ENCODE measurements at places on chromosomes 1 and 21.

DNA sequence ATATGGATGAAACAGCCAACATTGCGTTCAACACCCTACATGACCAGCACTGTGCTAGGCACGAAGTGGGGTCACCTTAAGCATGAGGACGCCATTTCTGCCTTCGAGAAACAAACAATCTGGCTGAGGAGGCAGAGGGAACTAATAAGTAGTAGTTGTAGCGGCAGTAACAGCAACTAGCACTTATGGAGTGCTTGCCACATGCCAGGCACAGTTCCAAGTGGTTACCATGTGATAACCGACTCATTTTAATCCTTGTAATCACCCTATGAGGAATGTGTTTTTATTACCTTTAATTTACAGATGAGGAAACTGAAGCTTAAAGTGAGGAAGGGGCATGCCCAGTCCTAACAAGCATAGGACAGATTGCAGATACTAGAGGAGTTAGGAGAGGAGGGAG lies 33.7 kb downstream of the KCND3 start:
- DNase-seq = no peak

DNA sequence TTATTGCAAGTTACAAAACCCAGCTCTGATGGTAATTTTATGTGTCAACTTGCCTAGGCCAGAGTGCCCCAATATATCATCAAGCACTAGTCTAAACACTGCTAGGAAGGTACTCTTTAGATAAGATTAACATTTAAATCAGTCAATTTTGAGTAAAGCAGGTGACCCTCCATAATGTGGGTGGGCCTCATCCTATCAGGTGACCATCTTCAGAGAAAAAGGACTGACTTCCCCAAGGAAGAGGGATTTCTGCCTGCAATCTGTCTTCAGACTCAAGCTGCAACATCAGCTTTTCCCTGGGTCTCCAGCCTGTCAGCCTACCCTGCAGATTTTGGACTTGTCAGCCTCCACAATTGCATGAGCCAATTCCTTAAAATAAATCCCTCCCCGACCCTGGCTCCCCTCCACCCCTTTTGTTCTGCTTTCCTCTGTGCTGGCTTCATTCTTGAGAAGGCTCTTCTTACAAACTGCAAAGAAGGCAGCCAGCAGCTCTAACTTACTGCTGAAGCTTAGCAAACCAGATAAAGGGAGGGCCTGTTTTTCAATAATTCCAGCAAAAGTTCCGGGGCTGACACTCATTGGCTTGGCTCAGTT lies 56.4 kb upstream of the RUNX3 start:
- DNase-seq = no peak

DNA sequence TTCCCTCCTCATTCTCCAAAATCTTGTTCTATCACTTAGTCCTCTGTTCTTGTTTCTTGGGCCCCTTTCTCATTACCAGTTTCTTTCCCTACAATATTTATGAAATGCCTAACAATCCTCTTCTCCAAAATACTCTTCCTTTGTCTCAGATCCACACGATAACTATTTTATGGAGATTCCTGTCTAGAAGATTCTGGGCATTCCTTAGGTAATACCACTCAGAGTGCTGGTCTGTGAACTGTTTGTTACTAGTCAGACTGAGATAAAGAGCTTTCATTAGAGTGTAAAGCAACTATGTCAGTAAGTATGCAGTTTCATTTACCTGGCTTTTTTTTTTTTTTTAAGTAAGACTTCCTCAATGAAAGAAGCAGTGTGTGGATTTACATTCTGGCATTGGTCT lies 18.1 kb upstream of the RCOR3 start:
- DNase-seq = no peak

DNA sequence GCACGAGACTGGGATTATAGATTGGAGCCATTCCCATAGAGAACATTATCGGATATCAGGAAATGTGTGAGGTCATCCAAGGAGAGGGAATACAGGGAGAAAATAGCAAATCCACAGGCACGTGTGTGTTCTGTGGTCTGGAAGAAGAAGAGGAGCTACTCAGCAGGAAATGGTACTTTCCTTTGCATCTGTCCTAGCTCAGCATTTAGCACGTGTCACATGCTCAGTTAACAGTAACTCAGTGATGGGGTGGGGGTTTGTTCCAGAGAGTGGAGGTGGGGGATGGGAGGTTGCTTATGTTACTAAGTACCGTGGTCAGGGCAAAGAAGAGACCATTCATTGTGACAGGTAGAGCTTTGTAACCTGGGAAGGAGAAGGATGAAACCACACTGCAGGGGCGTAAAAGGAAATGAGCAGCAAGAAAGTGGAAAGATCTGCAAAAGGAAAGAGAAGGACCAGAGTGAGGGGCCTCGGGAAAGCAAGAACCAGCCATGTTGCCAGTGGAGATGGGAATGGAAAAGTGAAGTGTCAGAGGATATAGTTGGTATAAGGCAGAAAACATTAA lies 100.4 kb downstream of the ATP5PO start:
- DNase-seq = no peak

DNA sequence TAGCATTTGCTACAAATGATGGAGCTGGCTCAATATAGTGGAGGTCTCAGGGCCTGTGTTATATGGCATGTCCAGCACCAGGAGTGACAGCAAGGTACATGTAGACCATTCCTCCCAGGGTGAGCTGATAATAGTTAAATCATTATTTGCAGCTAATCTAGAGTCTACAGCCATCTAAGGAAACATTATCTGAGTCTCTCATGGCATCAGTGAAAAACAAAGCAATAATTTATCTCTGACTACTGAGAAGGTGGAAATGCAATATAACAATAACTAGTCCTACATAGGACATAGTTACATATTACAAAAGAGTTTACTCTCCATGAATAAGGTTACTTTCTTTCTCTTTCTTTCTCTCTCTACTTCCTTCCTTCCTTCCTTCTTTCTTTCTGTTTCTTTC lies 143.4 kb upstream of the KCNK2 start:
- DNase-seq = no peak

DNA sequence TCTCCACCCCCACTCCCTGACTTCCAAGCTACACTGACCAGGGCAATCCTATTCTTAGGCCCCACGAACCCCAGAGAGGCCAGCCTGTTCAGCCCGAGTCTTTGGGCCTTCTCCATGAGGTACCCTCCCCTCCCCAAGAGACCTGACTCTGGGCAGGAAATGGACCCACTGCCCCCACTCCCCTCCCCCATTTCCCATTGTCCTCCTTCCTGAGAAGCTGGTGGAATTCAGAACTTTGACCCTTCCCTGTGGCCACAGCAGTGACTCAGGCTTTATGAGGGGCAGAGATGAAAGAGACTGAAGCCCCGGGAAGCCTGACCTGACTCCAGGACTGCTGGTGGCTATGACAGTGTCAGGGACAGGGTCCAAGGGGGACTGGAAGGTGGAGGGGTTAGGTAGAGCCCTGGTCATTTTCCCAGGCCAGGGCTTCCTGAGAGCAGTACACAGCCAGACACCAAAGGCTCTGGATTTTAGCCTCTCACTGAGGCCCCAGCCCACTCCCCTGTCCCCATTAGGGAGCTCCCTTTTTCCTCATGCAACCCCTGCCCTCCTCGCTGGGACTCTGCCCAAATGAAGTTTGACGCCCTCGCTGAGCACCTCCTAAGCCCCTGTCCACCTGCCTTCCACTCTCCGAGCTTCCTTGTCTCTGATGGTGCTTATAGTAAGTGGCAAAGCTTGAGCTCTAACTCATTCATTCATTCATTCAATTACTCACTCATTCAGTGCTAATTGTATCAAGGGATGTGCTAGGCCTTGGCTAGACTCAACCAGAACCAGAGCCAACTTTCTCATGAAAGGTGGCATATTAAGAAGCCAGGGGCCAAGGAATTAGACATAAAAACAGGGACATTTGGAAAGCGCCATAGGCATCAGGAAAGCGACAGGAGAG lies 3.0 kb downstream of the CRYBG2 start:
- no peak for DNase-seq

GRCh38 chr1:198917226-198917625 lies 278.4 kb downstream of the PTPRC start:
- DNase-seq = no peak

- DNase-seq = no peak
Measured at GRCh38 chr1:231035799-231036198, 4.3 kb downstream of the FAM89A start.

DNA sequence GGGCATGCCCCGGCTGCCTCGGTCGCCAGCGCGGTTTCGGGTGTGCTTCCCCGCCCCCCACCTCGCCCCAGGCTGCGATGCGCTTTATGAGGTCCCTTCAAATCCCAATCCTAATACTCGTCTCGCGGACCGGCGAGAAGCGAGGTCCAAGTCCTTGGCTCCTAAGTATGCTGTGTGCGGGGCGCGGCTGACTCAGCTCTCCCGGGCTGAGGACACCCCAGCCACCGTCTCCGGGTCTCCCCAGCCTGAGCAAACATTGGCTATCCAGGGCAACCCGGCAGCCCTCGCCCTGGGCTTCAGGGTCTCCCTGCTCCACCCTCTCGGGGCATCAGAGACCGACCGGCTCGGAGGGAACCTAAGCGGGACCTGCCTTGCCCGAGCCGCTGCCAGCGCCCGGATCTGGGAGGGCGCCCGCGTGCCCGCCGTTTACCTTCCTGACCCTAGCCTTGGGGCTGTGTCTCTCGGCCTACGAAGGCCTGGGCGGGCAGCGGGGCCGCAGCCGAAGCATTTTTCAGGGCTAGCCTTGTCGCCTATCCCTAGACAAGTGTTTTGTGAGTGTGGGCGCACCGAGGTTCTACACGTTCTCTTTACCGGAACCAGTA lies 1.2 kb downstream of the ITPKB start:
- DNase-seq = peak; percentile 50

- DNase-seq = no peak
Measured at GRCh38 chr1:51728611-51729155, 111.8 kb downstream of the OSBPL9 start.

- no peak for DNase-seq
Measured at GRCh38 chr1:175499595-175500382, 243.6 kb downstream of the TNR start.

DNA sequence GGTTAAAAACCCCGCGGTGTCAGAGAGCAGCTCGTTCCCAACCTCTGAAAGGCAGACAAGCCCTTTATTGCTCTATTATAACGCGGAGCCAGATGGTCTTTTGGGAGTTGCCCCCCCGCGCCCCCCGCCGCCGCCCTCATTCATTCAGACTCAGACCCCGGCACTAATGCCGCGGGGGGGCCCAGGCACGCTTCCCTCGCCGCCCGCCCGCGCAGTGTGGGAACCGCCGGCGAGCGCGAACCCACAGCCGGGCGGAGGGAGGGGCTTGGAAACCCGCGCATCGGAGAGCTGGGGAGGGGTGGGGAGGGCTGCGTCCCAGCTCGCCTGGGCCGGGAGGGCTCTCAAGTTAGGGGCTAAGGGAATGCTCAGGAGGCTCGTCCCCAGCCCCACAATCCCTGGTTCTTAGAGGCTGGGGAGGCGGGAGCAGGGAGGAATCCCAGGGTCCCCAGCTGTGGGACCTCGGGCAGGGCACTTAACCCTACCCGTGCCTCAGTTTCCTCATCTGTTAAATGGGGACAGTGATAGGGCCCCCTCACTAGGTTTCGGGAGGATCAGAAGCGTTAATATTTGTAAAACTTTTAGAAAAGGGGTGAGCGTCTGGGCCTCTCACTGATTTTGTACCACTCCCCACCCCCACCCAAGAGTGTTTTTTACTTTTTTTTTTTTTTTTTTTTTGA lies 10.9 kb upstream of the HES5 start:
- no peak for DNase-seq

GRCh38 chr1:223776075-223776814 lies 63.9 kb downstream of the CAPN2 start:
- DNase-seq = peak; percentile 67

- DNase-seq = no peak
Measured at GRCh38 chr1:47224676-47225399, 7.2 kb downstream of the TAL1 start.

GRCh38 chr1:11804666-11805421 lies 920 bp downstream of the MTHFR start:
- DNase-seq = no peak

GRCh38 chr1:29235955-29236711 lies at the start of gene PTPRU:
PTPRU (plus strand) TSS chr1:29236522; CDS start chr1:29236645, 123 bp downstream.
- DNase-seq = peak; percentile 92

DNA sequence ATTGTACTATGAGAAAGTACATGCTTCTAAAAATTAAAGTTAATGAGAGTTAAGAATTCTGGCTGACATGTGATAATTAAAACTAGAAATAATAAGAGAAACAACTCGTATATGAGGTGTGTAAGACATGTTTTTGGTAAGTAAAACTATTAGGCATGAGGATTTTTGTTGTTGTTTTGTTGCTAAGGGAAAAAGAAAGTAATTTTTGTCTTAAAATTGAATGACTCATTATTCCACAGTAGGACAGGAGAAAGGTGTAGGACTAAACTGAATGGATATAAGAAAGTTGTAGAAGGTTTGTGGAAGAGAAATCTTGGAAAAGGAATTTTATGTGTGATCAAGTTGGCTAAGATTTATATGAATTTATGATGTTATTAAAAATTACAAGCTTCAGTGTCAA lies 54.8 kb downstream of the TBX19 start:
- DNase-seq = no peak

DNA sequence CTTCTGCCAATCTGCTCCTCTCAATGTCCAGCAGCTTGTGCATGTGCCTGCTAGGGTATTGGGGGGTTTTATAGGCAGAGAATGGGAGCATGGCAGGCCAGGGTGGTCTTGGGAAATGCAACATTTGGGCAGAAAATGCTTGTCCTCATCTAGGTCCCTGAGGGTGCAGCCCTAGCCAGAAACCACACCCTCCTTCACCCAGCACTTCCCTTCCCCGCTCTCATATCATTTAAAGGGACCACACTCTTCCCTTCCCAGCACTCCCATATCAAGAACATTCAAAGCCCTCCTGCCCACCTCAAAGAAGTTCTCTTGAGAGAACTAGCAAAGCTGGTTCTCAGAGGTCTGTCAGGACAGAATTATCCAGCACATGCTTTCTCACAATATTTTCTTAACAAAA lies 62.1 kb downstream of the HSD3B1 start:
- DNase-seq = no peak

DNA sequence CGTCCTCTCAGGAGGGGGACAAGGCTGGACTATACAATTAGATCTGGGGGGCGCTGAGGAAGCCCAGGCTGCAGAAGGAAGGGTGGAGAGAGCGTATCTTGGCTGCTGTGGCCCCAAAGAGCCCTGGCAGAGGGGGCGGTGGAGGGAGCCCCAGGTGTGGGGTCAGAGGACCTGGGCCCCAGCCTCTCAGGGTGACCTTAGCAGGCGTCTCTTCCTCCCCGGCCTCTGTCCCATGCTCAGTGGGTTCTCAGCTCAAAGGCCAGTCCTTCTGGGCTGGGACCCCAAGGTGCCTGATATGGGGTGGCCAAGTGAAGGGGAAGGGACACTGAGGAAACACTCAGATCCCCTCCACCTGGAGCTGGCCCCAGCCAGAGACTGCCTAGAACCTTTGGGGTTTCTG lies 1.8 kb downstream of the FAM131C start:
- no peak for DNase-seq

DNA sequence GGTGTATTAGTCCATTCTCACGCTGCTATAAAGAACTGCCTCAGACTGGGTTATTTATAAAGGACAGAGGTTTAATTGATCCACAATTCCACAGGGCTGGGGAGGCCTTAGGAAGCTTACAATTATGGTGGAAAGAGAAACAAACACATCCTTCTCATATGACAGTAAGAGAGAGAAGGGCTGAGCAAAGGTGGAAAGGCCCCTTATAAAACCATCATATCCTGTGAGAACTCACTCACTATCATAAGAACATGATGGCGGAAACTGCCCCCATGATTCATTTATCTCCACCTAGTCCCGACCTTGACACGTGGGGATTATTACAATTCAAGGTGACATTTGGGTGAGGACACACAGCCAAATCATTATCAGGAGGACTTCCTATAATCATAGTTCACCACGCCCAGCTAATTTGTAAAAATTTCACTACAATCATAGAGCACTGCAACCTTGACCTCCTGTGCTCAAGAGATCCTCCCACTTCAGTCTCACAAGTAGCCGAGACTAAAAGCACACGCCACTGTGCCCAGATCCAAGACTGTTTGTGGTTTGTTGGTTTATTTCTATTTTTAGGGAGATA lies 164.9 kb downstream of the RERE start:
- DNase-seq = no peak

- no peak for DNase-seq
Measured at GRCh38 chr1:65264197-65264929, 45.0 kb upstream of the DNAJC6 start.

Data from Calu3 (cell line).